ENCODE measurements at places on chromosomes 13 and 19.
A peak's percentile ranks its signal among the peaks of the same experiment; 100 is the strongest.

GRCh38 chr19:307111-307531 is 15.9 kb upstream of the PLPP2 start:
- no peak for DNase-seq

DNA sequence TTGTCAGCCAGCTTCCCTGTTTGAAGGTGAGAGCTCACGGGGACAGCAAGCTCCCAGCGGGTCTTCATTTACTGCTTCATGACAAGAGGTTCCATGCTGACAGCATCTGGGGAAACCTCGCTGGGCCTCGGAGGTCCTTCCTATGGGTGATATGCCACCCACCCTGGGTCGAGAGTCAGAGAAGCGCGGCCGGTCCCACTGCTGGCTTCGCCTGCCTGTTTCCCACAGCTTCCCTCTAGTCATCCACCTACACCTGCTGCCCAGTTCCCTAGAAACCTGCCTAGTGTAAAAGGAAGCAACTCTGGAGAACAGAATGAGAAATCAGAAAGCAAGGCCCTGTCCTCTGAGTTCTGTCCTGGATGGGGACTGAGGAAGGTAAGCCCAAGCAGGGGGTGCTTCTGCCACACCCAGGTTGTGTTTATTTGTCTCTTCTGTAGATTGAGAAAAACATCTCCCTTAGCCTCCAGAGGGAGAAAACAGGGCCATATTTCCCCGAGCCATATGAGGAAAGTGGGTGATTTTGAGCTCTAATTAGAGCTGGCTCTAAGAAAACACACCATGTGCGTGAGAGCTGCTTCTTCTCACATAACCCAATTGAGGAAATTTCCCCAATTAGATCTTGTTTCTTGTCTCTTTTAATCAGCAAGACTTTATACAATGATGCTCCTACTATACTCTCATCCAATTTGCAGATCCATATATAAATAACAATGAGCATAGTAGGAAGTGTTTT is 504.3 kb downstream of the IRS2 start:
- no peak for DNase-seq

GRCh38 chr19:38034492-38034860 is 127.5 kb downstream of the SIPA1L3 start:
- peak; percentile 13 for DNase-seq

DNA sequence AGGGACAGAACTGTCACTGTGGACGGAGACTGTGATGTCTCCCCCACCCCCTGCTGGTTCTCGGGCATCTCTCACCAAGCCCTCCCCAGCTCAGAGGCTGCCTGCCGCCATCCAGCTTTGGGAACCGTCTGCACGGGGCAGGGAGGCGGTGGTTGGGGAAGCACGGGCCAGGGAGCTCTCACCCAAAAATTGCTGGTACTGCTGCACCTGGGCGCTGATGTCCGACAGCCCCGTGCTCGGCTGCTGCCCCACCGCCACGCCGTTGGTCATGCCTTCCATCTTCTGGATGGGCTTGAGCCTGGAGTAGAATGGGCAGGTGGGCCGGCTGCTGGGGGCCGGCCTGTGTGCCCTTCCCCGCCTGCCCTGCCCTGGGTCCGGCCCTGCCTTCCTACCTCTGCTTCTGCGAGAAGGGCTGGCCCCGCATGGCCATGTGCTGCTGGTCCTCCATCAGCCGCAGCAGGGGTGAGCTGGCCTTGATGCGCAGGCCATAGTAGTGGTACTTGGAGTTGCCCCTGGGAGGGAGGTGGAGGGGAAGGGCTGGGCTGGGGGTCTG is 16.1 kb downstream of the DCAF15 start:
- DNase-seq: no peak

DNA sequence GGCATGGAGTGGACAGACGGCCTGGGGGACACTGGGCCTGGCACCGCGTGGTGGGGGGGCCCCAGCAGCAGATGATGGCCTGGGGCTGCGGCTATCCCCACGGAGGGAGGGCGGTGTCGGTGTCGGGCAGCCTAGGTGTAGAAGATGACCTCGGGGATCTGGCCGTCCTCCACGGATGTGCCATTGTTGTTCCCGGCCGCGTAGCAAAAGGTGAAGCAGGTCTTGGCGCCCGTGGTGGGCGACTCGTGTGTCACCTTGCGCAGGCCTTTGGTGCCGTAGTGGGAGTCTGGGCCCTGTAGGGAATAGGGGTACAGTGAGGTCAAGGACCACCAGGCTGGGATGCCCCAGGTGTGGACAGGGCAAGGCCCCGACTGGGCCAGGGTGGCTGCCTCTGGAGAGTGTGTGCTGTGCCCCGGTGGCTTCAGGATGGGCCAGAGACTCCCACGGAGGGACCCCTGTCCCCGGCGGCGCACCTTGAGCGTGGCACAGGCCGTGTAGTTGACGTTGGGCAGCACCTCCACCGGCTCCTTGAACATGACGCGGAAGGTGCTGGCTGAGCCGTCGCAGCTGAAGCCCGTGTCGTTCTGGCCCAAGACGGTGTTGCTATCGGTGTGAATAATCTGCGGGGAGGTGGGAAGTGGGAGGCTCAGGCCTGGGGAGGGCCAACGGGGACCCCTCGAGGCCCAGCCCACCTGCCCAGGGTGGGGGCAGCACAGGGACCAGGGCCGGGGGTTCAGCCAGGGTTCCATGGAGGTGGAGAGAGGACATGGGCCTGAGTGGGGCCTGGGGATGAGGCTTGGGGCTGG is 29.0 kb downstream of the BTBD2 start:
- DNase-seq: no peak

- peak; percentile 42 for DNase-seq
Measured at GRCh38 chr13:26050568-26051230, 1.1 kb downstream of the SHISA2 start.

DNA sequence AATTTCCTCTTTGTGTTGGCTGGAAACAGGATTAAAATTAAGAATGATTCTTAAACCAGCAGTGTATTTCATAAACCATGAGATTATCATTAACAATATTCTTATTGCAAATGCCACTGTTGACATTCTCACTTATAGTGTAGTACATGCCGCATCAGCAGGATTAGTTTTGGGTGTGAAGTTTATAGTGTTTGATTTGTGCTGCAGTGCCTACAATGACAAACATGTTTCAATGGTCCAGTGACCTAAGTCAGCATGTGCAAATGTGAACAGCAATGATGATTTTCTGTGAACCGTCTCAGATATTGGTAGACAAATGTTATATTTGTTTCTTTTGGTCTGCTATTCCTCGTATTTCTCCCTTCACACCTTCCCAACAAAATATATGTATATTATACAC is 49.8 kb upstream of the TDRD3 start:
- peak; percentile 2 for DNase-seq
